NCI-H1092 (cell line): ENCODE measurements at places on chromosomes 12 and 14.

- DNase-seq = no peak
These were observed 191.0 kb upstream of the PLEKHG7 start for GRCh38 chr12:92511786-92512185.

DNA sequence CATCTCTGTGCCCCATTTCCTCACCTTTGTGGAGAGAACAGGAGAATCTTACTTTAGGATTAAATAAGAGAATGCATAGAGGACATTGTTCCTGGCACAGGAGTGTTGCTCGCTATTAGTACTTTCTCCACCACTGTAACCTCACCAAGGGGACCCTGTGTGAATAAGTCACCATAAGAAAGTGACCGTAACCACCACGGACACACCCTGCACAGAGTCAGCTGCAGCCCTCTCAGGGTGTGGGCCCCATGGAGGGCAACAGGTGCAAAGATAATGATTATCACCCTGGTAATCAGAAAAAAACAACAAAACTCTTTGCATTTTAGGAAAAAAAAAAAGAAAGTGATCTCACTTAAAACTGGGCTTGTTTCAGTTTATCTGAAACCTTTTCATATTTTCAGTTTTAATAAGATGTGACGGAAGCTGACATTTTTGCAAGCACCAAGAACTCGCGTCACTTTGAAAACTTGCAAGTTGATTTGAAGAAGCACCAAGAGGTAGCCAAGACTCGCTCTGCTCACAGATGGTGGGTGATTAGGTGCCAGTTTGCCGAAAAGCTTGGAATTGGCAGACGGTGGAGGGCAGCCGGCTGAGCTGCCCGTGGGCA is 87.0 kb upstream of the VRK1 start:
- DNase-seq = no peak

DNA sequence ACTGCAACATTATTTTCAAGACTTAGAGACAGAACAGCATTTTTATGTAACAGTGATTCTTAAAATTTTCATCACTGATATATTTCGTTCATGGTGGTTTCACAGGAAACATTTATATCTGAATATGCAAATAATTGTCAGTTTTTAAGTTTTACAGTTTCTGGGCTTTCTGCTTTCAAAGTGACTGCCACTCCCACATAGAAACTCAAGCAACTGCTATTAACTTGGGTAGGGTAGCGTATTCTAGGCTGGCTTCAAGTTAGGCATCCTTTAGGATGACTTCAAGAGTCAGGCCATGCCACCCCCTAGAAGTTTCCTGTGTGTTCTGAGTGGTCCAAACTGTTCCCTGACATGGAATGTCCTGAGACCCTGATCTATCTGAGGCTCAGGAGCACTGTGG is 123.6 kb upstream of the TSPAN8 start:
- DNase-seq = no peak

- no peak for DNase-seq
These were observed 265.3 kb downstream of the ERC1 start for GRCh38 chr12:1256285-1256684.

DNA sequence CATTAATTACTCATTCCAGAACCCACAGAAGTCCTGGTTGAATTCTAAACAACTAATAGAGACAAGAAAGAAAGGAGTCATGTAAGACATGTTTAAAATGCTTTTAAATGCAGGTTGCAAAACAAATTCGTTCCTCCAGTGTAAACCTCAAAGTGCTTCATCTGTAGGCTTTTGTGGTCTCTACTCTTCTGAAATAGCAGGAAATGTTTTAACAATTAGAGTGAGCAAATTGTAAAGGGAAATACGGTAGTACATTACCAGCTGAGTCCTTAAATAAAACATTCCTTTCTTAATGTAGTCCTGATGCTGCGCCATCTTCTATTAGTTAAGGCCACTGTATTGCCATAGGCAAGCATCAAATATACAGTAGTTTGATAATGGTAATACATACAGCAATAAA is 1934.2 kb upstream of the SEL1L start:
- no peak for DNase-seq
